ENCODE measurements at places on chromosomes 4 and X.

- no peak for DNase-seq
These were observed 201.0 kb downstream of the FBXW7 start for GRCh38 chr4:152334931-152335330.

DNA sequence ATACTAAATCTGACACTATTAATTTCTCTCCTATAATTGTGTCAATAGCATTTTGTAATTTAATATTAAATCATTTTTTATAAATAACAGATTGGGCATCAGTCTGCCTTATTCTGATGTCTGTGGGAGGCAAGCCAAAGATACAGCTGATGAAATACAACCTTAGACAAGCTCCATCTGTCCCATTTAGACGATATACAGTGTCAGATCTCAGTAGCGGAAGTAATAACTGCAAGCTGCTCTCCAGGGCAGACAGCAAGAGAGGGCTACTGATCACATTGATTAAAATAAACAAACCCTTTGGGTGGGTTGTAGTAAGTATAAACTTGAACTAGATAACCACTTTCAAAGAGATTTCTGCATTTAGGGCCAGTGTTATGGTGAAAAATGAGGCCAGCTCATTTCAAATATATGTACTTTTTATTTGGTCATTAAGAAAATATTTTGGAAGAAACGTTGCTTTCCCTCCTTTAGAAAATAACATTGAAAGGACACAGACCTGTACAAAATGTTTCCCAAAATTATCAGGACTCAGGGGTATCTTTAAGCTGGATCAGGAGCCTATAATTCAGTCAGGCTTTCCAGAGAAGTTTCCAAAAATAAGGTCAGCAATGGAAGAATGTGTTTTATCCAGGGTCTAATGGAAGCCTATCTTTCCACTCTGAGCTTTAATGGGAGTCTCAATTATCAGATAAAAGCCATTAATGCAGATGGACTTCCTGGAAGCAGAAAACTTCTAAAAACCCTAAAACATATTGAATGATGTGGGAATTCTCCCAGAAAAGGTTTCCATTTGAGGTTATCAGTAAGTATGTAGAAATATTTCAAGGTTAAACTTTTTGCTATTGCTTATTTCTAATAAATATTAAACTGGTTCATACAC lies 1028.8 kb upstream of the IGFBP7 start:
- DNase-seq, result no peak

DNA sequence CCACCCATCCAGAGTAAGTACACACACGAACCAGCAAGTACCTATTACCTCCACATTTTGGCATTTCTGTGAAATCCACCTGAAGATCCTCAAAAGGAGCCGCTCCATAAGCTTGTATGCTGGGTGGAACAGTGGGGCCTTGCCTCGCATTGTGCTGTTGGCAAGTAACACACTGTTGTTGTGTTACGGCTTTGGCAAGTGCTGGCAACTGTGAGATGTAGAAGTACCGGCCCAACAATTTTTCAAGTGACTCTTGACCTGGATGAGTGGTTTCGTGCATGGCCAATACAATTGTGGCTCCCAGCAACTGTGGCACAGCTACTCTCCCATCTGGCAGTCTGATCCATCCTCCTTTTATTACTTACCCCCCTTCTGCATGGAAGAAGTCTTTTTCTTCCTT lies 128.7 kb downstream of the CCNB3 start:
- DNase-seq, result no peak

DNA sequence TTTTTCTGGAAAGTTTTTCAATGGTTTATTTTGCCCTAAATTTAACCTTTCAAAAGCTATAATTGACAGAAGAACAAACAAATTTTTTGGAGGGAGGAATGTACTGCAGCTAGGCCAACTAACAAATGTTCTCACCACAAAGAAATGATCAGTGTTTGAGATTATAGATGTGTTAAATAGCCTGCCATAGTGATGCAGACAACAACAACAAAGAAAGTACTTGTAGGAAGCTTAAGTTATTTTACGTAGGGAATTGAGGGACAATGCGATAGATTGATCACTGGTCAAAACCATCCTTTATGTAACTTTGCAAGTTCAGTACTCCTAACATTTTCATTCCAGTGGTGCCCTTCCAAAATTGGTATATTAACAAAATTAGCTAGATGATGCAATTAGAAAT lies 340.4 kb downstream of the SH3BGRL start:
- no peak for DNase-seq
